ENCODE measurements at places on chromosomes 16 and 17.

DNA sequence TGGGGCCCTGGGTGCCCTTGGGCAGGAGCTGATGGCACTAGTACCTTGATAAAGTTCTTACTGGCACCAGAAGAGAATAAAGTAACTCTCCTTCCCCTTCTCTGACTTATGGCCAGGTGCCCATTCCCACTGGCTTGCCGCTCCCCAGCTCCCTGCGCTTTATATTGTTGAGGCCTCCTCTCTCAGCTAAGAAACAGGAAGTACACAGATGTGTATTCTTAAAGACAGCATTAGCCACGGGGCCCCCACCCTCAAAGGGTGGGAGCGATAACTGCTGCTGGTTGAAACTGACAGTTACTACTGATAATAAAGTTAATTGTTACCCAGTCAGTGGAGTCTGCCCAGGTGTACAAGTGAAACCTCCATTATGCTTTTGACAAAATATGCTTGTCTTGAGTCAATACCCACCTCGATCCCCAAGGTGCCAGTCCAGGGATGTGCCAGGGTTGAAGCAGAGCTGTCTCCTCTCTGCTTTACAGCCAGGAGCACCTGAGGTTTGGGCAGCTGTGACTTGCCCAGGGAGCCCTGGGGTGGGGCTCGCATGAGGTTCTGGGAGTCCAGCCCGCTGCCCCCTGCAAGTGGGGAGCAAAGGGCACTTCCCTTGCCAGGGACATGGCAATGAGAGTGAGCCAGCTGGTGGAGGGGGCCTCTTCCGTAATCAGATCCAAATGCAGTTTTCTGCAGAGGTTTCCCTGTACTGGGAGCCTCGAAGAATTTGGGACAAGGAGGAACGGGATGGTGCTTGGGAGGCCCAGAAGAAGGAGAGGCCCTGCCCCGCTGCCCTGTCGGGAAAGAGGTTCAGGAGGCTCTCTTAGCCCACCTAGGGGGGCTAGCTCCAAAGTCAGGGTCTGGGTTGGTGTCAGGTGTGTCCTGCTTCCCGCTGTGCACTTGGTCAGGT is 5.4 kb upstream of the CLDN9 start:
- DNase-seq = no peak

- DNase-seq = no peak
Measured at GRCh38 chr16:23917621-23918020, 81.8 kb downstream of the PRKCB start.

- no peak for DNase-seq
Measured at GRCh38 chr16:14146445-14146844, 75.3 kb downstream of the MRTFB start.

- no peak for DNase-seq
Measured at GRCh38 chr16:81463296-81463890, 18.8 kb downstream of the CMIP start.

DNA sequence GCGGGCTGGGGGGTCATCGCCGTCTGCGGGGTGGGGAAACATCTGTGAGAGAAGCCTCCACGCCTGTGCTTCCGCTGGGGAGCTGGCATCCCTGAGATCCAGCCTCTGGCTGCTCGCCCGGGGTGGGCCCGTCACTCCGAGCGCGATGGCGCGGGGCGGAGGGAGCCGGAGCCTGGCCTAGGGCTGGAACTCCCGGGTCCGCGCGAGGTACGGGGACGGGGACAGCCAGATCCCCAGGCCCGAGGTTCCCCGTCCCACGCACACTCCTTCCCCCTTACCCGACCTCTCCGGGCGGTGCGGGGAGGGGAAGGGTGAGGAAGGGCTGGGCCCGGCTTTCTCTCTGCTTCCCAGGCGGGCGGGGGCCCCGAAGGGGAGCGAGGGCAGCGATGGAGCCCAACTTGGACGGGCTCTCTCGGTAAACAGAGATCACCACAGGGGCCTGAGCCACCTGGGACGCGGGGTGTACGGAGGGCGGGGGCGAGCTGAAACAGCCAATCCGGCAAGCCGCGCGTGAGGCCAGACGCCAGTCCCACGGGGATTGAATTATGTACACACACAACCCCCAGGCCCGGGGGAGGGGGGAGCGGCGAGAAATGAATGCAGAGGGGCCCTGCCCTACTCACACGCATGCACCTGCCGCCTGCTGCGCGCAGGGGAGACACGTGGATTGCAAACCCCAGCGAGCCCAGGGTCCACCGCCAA is at the start of gene SLC16A11:
Gene SLC16A11 (minus strand): TSS at position 596 of the 702 bp plus-strand sequence. CDS start 579 bp downstream, at position 17.
- no peak for DNase-seq

Measured in activated CD4-positive, alpha-beta T cell treated with anti-CD3 and anti-CD28 coated beads for 4 hours (primary cell).